ENCODE measurements at places on chromosomes 1 and 21.
A peak's percentile ranks its signal among the peaks of the same experiment; 100 is the strongest.

- peak; percentile 89 for DNase-seq
These were observed 448.0 kb downstream of the KCNT2 start for GRCh38 chr1:196160066-196160795.

- DNase-seq = no peak
These were observed 89.9 kb downstream of the FOXD2 start for GRCh38 chr1:47527653-47528272.

GRCh38 chr1:14809191-14809981 is 210.9 kb downstream of the KAZN start:
- DNase-seq = no peak

- DNase-seq = no peak
These were observed 129.6 kb downstream of the EVI5 start for GRCh38 chr1:92655197-92655801.

GRCh38 chr21:35338881-35339632 is 290.0 kb upstream of the RUNX1 start:
- DNase-seq = no peak

- DNase-seq = peak; percentile 14
These were observed 477.5 kb downstream of the PTPRU start for GRCh38 chr1:29713857-29714256.

DNA sequence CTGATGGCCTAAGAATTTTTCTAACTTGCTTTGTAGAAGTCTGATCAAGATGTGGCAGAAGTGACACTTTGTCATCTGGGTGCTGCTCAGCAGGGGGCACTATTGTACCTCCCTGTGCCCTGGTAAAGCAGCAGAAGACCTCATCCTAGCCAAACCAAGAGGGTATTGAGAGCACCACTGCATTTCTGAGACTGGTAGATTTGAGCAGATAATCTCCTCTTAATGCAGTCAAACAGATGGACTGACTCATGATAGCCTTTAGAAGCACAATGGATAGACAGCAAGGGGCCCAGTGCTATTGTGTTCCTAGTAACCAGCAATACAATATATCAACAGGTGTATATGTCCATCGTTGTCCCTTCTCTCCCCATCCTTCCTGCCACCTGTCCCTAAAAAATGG is 5.7 kb downstream of the TPM3 start:
- DNase-seq = peak; percentile 59

DNA sequence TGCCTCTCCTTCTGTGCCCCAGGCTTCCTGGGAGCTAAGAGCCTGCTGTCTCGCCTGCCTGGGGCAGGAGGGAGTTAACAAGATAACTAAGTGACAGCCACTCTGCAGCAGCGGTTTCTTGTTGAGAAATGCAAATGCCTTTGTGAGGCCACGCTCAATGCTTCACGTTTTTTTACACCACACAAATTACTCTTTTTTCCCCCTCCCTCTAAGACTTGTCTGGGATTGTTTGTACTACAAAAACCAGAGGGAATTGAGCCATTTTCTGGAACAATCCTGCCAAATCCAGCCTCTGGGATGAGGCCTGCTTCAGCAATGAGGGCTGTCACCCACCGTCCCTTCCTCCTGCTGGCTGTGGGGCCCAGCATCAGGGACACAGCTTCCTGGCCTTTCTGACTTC is 119.6 kb downstream of the ACTL8 start:
- peak; percentile 97 for DNase-seq

- peak; percentile 57 for DNase-seq
These were observed 5.0 kb upstream of the RGS18 start for GRCh38 chr1:192153276-192153675.

- DNase-seq = no peak
These were observed 48.3 kb upstream of the CR2 start for GRCh38 chr1:207405814-207406213.

DNA sequence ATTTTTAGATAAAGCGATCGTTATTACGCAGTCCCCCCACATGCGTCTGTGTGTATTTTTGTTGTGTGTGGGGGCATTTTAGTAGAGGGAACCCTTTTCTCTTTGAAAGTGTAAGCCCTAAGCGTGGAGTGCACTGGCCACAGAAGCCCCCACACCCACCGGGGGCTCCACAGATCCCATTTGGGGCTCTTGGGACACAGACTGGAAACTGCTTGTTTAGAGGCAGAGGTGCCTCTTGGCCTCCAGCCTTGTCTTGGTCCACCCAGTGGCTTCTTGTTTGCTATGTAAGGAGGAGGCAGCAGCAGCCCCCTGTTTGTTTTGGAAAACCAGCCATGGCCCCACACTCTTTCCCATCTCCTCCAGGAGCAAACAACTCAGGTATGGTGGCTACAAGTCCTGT is 42.8 kb downstream of the SLC37A1 start:
- no peak for DNase-seq

GRCh38 chr1:63828322-63829044 is 54.7 kb downstream of the ROR1 start:
- no peak for DNase-seq

DNA sequence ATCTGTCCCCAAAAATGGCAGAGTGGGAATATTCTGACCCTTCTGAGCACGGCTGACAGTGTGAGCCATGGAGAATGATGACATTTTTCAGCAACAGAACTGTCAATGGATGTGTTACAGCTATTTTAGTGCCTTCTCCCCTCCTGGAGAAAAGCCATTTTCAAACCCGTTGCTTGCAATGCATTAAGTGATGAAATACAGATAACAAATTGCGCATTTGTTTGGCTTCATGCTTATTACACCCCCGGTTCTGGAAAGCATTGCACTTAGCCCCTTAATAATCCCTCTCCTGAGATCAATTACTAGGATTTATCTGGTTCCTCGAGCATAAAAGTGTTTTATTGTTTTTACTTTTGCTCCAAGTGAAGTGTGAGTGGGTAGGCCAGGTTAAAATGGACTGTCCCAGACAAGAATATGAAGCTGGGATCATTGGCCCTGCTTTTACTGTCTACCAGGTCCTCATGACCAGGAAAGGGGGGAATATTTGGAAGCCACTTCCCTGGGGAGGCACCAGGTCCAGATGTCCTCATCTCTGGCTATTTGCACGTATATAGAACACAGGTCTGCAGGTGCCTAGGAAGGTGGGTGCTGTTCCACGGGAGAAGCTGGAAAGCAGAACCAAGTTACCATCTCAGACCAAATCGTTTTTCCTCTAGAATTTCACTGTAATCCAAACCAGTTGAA is 37.5 kb upstream of the HHAT start:
- no peak for DNase-seq

DNA sequence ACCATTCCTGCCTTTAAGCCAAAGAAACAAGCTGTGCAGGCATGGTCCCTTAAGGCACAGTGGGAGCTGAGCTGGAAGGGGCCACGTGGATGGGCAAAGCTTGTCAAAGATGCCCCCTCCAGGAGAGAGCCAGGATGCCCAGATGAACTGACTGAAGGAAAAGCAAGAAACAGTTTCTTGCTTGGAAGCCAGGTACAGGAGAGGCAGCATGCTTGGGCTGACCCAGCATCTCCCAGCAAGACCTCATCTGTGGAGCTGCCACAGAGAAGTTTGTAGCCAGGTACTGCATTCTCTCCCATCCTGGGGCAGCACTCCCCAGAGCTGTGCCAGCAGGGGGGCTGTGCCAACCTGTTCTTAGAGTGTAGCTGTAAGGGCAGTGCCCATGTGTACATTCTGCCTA is 1.3 kb upstream of the SLC50A1 start:
- DNase-seq = no peak

DNA sequence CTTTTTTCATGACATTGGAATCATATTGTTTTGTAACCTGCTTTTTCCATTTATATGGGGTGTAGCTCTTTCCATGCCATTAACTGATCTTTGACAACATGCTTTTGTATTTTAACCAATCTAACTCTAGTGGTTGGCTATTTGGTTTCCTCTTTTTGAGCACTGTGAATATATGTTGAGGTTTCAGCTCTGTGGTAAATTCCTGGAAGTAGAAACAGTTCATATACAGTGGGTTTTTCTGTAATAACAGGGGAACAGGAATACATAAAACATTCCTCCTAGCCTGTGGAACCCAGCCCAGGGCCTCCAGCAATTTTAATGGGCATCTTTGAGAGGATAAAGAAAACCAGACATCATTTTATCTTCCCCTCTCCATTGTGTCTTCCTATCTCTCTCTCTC is 17.4 kb downstream of the AZIN2 start:
- peak; percentile 12 for DNase-seq

- DNase-seq = peak; percentile 39
These were observed 30.7 kb downstream of the PPP2R5A start for GRCh38 chr1:212315907-212316306.

- DNase-seq = no peak
These were observed 11.2 kb downstream of the CREG1 start for GRCh38 chr1:167542109-167543032.

DNA sequence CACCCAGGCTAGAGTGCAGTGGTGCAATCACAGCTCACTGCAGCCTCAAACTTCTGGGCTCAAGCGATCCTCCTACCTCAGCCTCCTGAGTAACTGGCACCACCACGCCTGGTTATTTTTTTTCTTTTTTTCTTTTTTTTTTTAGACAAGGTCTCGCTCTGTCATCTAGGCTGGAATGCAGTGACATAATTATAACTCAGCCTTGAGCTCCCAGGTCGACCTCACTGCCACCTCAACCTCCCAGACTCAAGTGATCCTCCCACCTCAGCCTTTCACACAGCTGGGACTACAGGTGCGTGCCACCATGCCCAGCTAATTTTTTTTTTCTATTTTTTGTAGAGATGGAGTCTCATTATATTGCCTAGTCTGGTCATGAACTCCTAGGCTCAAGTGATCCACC is 66.9 kb upstream of the ECE1 start:
- DNase-seq = no peak

- no peak for DNase-seq
These were observed 47.9 kb downstream of the RALGPS2 start for GRCh38 chr1:178772952-178773351.

GRCh38 chr1:226976276-226976977 is 36.3 kb downstream of the COQ8A start:
- no peak for DNase-seq

GRCh38 chr1:8555582-8555981 is 237.7 kb downstream of the SLC45A1 start:
- no peak for DNase-seq

DNA sequence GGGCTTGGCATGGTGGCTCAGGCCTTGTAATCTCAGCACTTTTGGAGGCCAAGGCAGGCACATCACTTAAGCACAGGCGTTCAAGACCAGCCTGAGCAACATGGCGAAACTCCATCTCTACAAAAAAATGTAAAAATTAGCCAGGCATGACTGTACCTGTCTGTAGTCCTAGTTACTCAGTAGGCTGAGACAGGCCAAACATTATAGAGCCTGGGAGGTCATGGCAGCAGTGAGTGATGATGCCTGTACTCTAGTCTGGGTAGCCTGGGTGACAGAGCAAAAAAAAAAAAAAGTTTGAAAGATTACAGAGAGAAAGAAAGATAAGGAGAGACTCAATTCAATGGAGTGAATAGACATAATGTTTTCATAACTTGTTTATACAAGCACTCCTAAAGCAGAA is 556.5 kb upstream of the BRINP3 start:
- no peak for DNase-seq

GRCh38 chr1:64584479-64584878 is 114.5 kb downstream of the CACHD1 start:
- DNase-seq = no peak

DNA sequence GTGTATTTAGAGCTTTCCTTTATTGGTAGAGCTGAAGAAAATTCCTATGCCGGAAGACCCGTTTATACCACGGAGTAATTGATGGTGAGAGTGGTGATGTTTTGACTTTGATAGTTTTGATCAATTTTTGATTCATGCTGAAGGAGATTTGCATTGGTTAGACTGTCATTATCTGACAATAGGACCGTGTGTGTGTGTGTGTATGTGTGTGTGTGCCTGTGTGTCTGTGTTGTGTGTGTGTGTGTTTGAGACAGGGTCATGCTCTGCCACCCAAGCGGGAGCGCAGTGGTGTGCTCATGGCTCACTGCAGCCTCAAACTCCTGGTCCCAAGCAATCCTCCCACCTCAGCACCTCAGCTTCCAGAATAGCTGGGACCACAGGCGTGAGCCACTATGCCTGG is 9.6 kb downstream of the FMN2 start:
- no peak for DNase-seq

- DNase-seq = no peak
These were observed 8.1 kb downstream of the GPR137B start for GRCh38 chr1:236150311-236150955.

GRCh38 chr1:55375617-55376258 is 160.6 kb upstream of the USP24 start:
- DNase-seq = peak; percentile 25

DNA sequence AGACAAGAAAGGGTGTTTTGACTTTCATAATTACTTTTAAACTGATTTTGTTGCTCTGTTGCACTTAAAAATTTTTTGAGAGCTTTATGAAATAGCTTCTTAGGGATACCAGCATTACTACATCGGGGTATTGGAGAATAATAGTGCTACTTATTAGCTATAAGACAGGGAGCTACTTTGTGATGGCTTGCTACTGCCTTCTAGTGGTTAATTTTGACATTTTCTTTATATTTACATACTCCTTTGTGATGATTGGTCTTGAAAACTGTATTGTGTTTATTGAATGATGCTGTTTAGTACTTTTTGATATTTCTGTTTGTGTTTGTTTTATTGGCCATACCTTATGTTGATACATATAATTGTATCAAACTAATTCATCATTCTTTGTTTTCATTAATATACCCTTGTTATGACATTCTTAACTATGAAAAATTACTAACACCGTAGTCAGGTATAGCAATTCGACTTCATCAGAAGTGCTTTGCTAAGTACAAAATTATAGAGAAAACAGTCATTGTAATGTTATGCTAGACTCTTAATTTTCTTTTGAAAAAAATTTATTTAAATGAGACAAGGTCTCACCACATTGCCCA is 85.5 kb downstream of the CLIC4 start:
- peak; percentile 61 for DNase-seq

GRCh38 chr21:45532826-45533360 is 9.3 kb downstream of the SLC19A1 start:
- no peak for DNase-seq

GRCh38 chr1:87938631-87939030 is 610.0 kb downstream of the LMO4 start:
- DNase-seq = no peak

GRCh38 chr1:152466217-152466616 is 44.4 kb upstream of the LCE5A start:
- no peak for DNase-seq

DNA sequence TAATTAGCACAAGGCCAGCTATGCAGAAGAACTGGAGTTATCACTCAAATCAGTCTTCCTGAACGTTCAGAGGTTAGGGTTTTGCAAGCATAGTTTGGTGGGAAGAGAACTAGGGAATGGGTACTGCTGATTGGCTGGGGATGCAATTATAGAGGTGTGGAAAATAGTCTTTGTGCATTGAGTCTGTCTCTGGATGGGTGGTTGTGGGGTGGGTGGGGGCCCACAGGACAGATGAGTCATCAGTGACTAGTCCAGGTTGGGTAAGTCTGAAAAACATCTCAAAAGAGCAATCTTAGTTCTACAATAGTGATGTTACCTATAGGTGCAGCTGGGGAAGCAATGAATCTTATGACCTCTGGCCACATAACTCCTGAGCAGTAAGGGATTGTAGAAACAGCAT is 89.7 kb upstream of the HMCN1 start:
- DNase-seq = no peak

DNA sequence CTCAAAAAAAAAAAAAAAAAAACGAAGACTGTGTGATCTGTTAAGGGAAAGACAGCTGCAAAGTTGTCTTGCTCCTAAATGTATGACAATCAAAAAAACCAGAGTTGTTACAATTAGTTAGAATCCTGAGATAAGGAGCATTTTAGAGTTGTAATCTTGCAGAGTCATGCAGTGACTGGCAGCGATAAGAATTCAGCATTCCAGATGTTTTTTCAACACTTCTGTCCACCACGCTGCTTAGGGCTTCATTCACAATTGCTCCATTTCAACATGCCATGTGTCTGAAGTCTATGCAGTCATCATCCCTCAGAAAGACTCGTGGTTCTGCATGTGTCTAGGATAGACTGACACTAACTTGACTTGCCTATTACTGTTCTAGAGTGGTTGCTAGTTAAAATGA is 102.4 kb upstream of the BACE2 start:
- DNase-seq = no peak

Measured in fibroblast of lung (primary cell).